ENCODE measurements at places on chromosomes 5 and 9.

DNA sequence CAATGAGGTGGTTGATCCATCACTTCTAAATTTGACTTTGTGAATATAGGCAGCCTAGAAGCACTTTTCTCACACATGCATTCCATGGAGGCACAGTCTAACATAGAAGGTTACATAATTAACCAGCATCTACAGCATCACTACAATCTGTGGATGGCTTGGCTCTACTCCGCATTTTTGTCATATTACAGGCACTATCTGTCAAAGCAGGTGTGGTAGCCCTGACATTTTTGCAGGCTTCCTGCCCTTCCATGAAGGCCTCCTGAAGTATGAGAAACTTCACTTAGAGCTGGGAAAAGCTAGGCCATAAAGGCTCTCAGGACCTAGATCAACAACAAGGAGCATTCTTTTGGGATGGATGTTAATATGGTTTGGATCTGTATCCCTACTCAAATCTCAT lies 378.0 kb downstream of the ANXA1 start:
- no peak for DNase-seq
- no peaks in the 10 kb centered on the region for H3K36me3 ChIP-seq
- H3K27ac ChIP-seq: no peak overlapping the region
- H3K27me3 ChIP-seq: no peaks in the 10 kb centered on the region
- no peaks in the 10 kb centered on the region for H3K4me1 ChIP-seq

DNA sequence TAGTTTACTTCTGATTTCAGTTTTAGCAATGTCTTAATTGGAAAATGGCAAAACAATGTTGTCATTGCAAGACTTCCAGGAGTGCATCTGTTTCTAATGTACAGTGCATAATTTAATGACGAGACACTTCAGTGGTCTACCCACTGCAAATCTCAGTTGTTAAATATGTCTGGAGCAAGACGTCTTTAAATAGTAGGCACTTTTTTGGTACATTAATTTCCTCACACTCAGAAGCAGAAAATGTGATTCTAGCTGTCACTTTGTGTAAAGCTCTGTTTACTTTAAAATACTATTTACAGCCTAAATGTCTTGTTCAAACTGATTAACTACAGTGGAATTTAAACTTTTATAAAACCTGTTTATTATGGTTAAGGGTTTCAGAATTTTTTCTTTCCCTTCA lies 815.5 kb downstream of the TLE1 start:
- H3K4me1 ChIP-seq: no peaks in the 10 kb centered on the region
- no peak overlapping the region for H3K27ac ChIP-seq
- no peak overlapping the region for H3K4me3 ChIP-seq
- H3K36me3 ChIP-seq: no peaks in the 10 kb centered on the region
- no peaks in the 10 kb centered on the region for H3K27me3 ChIP-seq

- DNase-seq: no peak
- no peak overlapping the region for H3K27ac ChIP-seq
- H3K27me3 ChIP-seq: no peaks in the 10 kb centered on the region
- H3K4me1 ChIP-seq: no peaks in the 10 kb centered on the region
Observed at GRCh38 chr5:127400539-127400938, 109.9 kb downstream of the MEGF10 start.

GRCh38 chr9:75601280-75601679 lies 289.2 kb upstream of the PCSK5 start:
- H3K36me3 ChIP-seq: no peaks in the 10 kb centered on the region
- no peaks in the 10 kb centered on the region for H3K27me3 ChIP-seq
- no peak for DNase-seq
- H3K4me3 ChIP-seq: no peak overlapping the region
- H3K27ac ChIP-seq: no peak overlapping the region

- no peaks in the 10 kb centered on the region for H3K4me1 ChIP-seq
- H3K36me3 ChIP-seq: peaks cover 100% of the 10 kb centered on the region
- H3K4me3 ChIP-seq: no peak overlapping the region
Observed at GRCh38 chr9:136516191-136516654, 29.6 kb downstream of the NOTCH1 start.

GRCh38 chr9:68492806-68493205 lies 47.9 kb downstream of the TMEM252 start:
- no peaks in the 10 kb centered on the region for H3K36me3 ChIP-seq
- no peak overlapping the region for H3K4me3 ChIP-seq
- no peaks in the 10 kb centered on the region for H3K27me3 ChIP-seq

- peak within 1 kb of the TSS; percentile 67 for H3K27ac ChIP-seq
- peak within 1 kb of the TSS; percentile 58 for H3K4me3 ChIP-seq
- H3K4me1 ChIP-seq: no peaks in the 10 kb centered on the region
- H3K36me3 ChIP-seq: no peaks in the 10 kb centered on the region
- no peaks in the 10 kb centered on the region for H3K27me3 ChIP-seq
Observed at GRCh38 chr5:96876292-96876850, at the start of gene ERAP2. ERAP2 (plus strand) TSS chr5:96876500; CDS start chr5:96879686, 3,186 bp downstream.

GRCh38 chr5:59174248-59174844 lies 591.5 kb downstream of the RAB3C start:
- no peak for DNase-seq
- H3K4me1 ChIP-seq: no peaks in the 10 kb centered on the region
- no peak overlapping the region for H3K4me3 ChIP-seq
- H3K27ac ChIP-seq: no peak overlapping the region
- no peaks in the 10 kb centered on the region for H3K27me3 ChIP-seq
- no peaks in the 10 kb centered on the region for H3K36me3 ChIP-seq

DNA sequence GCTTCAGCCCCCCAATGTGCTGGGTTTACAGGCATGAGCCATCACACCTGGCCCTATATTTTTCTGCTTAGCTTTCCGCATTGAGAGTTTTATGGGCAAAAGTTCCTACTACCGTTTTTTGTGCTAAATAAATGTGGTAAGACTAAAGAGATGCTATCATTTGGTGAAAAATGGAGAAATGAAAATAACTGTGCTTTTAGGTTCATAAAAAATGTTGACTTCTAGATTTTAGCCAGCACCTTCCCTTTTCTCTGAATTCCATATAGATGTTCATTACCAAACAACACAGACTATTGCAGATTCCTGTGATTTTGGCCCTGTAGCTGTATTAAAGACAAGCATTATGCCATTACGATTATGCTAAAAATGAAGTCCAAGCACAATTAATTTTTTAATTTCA lies 72.0 kb upstream of the CTSL start:
- H3K4me3 ChIP-seq: no peak overlapping the region
- H3K4me1 ChIP-seq: no peaks in the 10 kb centered on the region
- no peaks in the 10 kb centered on the region for H3K27me3 ChIP-seq
- no peak for DNase-seq
- no peak overlapping the region for H3K27ac ChIP-seq

DNA sequence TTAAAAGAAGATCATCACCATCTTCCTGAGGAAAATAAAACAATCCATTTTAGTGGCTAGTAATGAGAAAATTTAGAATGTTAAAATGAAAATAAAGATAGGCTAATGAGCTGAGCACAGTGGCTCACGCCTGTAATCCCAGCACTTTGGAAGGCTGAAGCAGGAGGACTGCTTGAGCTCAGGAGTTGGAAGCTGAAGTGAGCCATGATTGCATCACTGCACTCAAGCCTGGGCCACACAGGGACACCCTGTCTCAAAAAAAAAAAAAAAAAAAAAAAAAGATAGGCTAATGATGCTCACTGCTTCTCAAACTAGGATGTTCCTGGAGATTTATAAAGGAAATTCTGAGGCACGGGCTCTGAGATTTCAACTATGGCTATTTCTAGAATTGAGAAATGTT lies 50.3 kb downstream of the CPLANE1 start:
- no peaks in the 10 kb centered on the region for H3K27me3 ChIP-seq
- DNase-seq: no peak
- H3K27ac ChIP-seq: no peak overlapping the region
- H3K36me3 ChIP-seq: peaks cover 67% of the 10 kb centered on the region
- no peak overlapping the region for H3K4me3 ChIP-seq
- H3K4me1 ChIP-seq: no peaks in the 10 kb centered on the region
